ENCODE measurements at places on chromosomes 11 and 22.

GRCh38 chr11:77127235-77127911 is 673 bp upstream of the MYO7A start:
- DNase-seq: peak; percentile 71

DNA sequence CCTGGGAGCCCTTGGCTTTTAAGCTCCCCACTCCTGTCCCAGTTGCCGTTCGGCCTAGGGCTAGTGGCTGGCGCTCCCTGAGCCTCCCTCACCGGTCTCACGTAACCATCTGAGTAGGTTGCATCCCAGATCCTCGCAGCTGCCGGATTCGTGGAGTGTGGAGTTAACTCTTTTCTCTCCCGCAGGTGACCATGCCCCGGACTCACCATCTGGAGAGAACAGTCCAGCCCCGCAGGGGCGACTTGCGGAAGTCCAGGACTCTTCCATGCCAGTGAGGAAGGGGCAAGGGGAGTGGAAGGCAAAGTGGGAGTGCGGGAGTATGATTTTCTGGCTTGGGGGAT is 902 bp downstream of the MUS81 start:
- DNase-seq: no peak

DNA sequence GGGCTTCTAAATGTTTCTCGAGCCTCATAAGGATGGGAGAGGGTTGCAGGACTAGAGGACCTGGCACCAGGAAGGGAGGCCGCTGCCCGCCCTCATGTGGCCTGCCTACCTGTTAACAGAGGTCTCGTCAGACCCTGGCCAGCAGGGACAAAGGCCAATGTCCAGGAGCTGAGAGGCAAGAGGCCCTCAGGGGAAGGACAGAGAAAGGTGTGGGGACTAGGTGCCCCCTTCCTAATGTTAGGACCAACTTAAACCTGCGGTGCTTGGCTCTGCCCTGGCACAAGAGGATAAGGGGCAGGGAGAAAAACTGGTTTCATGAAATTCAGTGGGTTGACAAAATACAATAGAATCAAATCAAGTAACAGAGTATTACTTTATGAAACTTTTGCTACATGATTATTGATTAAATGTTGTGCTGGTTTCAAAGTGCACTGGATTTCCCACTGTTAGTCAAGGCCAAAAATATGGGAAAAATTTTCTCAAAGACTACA is 20.0 kb upstream of the SYT12 start:
- no peak for DNase-seq

DNA sequence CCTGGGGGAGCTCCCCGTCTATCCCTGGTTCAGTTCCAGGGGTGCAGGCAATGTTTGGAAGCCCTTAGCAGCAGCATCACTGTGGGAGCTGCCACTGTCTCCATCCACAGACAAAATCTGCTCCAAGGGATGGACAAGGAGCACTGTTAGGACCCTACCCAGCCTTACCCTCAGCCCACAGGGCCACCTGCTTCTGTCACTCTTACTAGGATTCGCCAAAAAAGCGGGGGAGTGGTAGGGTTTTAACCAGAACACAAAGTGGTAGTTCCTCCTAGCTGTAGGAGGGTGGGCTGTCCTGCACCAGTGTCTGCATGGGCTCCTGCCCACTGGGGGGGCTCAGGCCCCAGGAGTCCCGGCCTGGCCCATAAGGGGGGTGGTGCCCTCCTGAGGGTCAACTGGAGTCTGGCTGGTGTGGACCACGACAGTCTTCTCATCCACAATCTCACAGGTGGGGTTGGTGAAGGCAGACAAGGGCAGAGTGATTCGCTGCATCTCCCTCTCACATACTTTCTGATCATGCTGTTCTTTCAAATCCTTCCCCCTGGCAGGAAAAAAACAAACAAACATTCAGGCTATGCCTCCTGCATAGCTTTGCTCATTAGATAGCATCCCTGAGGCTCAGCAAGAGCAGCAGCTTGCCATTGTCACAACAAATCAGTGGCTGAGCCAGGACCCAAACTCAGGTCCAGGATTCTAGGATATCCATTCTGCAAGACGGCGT is 9.4 kb downstream of the PIK3IP1 start:
- no peak for DNase-seq

DNA sequence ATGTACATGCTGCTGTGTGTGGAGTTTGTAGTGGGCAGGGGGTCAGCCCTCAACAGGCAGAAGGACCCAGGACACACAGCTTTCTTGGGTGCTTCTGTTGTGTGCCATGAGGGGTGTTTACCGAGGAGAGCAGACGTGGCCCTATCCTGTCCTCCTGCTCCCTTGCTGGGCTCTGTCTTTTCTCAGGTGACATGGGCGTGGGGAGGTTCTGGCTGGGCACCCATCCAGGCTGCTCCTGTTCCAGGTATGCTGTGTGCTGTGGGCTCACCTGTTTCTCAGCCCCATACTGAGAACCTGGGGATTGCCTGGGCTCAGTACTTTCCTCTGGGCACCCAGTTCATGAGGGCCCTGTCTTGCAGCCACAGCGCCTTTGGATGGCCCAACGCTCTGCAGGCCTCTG is 23.3 kb downstream of the MICALL1 start:
- no peak for DNase-seq

GRCh38 chr22:35834061-35834460 is 116.4 kb downstream of the APOL5 start:
- peak; percentile 33 for DNase-seq

DNA sequence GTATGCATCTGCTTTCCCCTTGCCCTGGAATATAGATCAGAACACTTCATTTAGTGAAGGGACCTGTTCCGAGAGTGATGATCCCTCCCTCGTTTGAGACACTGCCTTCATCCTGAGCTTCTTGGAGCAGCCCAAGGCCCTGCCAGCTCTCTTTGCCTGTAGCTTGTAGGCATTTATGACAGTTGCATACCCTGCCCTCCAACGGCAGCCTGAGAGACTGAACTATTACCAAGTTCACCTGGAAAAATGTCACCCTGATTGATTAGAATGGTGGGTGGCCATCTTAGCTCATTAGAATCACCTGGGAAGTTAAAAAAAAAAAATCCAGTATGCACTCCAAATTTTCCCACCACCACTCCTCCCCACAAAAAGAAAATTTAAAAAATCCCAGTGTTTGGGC is 1.5 kb downstream of the MICAL3 start:
- no peak for DNase-seq

DNA sequence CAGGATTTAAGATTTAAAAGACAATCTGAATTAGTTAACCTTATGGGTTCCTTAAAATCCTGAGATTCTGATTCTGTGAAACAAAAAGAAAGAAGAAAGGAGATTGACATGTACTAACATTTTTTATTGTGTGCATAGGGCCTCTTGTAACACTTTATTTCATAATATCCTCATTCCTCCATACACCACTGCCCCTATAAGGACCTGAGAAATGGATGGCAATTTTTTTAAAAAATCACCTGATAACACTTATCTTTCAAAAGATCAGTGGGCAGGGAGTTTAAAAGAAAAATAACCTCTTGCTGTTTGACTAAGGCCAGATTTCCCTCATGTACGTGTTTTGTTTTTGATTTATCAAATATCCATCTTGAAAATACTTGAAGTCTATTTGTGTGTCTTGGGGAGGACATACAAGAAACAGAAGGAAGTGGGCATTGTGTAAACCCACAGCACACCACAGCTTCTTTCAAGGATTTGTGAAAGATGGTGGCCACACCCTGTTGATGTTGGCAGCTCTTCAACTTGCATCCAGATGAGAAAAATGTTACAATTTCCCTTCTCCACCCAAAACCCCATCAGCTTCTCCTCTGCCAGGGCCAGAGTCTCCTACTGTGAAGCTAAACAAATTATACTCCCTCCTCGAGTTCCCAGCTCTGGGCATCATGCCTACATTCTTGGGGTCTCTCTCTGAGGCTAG is 35.0 kb upstream of the MPEG1 start:
- DNase-seq: peak; percentile 57

All from umbilical cord (tissue), 2 donors.